H1 (cell line): ENCODE measurements at places on chromosomes 16 and 17. TPM values are rescaled to one million over a fixed set of nuclear protein-coding genes. Genes with fewer than 3 reads are reported as not detected.

TRAP1 gene
- total RNA-seq, result 215 and 222 TPM in 2 replicates

- H3K4me3 ChIP-seq, result no peak overlapping the region
- H3K4me1 ChIP-seq, result peaks cover 17% of the 10 kb centered on the region
- DNase-seq, result no peak
- H3K36me3 ChIP-seq, result no peaks in the 10 kb centered on the region
Observed at GRCh38 chr17:57605675-57606105, 139.4 kb downstream of the CCDC182 start.

HSD3B7 gene
- total RNA-seq, result 2.9 and 3.1 TPM in 2 replicates

GAS2L2 gene
- total RNA-seq, result 0.13 TPM in 1 of 2 replicates, not detected in the other

NEUROD2 gene
- total RNA-seq, result not detected in 2 replicates

GRCh38 chr17:1611715-1612114 lies 16.9 kb downstream of the SLC43A2 start:
- H3K4me1 ChIP-seq, result no peaks in the 10 kb centered on the region
- no peak for DNase-seq
- no peak overlapping the region for H3K27ac ChIP-seq
- H3K36me3 ChIP-seq, result no peaks in the 10 kb centered on the region
- H3K4me3 ChIP-seq, result no peak overlapping the region

- no peak overlapping the region for H3K27ac ChIP-seq
- peaks cover 36% of the 10 kb centered on the region for H3K27me3 ChIP-seq
- no peak overlapping the region for H3K4me3 ChIP-seq
- no peak for DNase-seq
- no peaks in the 10 kb centered on the region for H3K4me1 ChIP-seq
- no peaks in the 10 kb centered on the region for H3K36me3 ChIP-seq
Observed at GRCh38 chr17:50631908-50632571, 2.6 kb upstream of the ABCC3 start.
